ENCODE measurements at places on chromosomes 4 and X.

- no peak for DNase-seq
These were observed 38.6 kb downstream of the FHDC1 start for GRCh38 chr4:152974468-152975379.

DNA sequence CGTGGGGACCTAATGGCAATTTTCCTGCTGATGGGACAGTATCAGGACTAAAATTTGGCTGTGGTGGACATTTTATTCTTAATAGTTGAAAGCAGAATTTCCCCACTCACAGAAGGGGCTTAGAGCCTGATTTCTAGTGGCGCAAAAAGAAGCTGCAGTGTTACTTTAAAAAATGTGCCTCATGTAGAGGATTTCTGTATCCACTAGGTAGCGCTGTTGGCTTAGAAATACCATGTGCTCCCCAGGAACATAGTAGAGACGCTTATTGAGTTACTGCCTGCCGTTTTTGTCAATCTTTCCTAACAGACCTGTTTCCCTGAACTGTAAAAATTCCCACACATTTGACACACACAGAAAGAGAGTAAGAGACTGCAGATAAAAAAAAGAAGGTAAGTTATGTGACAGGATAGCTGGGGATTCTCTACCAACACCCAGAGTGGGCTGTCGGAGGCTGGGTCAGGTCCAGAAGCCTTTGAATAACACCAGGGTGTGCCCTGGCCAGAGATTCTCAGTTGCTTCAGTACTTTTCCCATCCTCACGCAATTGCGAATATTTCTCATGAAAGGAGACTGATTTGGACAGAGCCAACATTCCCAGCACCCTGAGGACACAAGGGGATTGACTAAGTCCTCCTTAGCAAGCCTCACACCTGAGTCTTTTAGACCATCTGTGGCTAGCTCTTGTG is 88.4 kb downstream of the ZXDA start:
- DNase-seq = no peak

DNA sequence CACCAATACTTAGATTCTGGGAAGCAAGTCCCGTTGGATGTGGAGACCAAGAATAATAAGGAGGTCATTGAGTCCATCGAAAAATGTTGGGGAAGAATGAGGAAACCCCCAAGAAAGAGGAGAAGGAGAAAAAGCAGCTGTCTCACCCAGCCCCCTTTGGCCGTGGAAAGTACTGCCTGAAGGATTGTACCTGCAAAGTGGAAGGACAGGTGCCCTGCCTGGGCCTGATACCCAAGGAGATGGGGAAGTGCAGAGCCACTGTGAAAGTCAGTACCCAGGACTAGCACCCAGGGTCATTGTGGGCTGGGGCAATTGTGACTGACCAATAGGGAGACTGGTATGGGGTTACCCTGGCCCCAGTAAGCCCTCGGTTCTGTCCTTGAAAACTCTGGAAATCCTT is 13.8 kb upstream of the CFAP299 start:
- DNase-seq = no peak

DNA sequence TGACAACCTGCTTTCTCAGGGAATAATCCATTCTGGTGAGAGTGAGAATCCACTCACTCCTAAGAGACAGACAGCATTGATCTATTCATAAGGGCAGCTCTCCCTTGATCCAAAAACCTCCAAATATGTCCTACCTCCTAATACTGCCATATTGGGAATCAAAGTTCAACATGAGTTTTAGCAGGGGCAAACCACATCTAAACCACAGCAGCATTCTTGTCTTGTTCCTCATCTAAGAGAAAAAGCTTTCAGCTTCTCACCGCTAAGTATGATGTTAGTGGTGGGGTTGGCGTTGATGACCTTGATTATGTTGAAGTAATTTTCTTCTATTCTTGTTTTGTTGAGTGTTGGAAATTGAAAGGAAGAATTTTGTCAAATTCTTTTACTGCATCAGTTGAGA is 69.6 kb downstream of the SERTM2 start:
- DNase-seq = no peak

- no peak for DNase-seq
These were observed 46.5 kb downstream of the ZFYVE28 start for GRCh38 chr4:2371765-2372487.

- DNase-seq = no peak
These were observed 91.0 kb downstream of the EDA2R start for GRCh38 chrX:66547847-66548369.

DNA sequence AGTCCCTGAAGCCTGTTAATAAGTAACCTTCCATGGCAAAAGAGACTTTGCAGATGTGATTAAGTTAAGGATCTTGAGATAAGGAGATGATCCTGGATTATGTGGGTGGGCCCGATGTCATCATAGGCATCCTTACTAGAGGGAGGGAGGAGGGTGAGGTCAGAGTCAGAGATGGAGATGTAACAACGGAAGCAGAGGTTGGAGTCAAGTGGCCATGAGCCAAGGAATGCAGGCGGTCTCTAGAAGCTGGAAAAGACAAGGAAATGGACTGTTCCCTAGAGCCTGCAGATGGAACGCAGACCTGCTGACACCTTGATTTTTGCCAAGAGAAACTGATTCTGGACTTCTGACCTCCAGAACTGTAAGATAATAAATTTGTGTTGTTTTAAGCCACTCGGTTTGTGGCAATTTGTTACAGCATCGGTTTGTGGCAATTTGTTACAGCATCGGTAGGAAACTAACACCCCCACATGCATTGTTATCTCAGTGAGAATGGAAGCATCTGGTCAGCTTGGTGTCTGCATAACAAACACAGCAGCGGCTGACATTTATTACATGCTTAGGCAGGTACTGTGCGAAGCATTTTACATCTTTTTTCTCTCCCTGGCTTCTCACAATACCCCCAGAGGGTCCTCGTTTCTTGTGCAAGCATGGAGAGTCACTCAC is 55.6 kb downstream of the CLDN34 start:
- no peak for DNase-seq

GRCh38 chr4:16814361-16814760 is 84.1 kb downstream of the LDB2 start:
- DNase-seq = no peak

GRCh38 chr4:11632483-11632882 is 203.8 kb upstream of the HS3ST1 start:
- no peak for DNase-seq

DNA sequence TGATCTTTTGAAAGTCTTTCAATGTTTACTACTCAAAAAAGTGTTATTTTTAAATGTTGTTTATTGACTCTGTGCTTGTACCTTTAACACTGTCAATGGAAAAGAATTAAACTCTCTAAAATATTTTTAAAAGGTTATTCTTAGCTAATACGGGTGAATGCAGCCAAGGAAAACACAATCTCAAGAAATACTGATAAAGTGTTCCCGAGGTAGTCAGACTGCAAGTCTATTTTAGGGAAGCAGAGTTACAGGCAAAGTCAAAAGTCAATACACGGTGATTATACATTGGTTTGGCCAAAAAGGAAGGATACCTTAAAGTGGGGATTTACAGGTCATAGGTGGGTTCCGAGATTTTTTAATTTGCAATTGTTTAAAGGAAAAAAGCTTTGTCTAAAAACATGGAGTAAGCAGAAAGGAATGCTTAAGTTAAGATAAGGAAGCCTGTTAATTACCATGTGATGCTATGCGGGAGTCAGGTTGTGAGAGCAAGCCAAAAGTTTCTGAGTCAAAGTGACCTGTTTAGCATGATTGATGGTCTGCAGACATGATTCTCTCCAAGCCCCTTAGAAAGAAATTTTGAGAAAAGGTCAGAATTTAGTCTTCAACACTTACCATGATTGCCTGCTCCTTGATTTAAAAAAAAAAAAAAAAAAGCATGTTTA is 288.4 kb downstream of the KLHL4 start:
- DNase-seq = no peak

- DNase-seq = no peak
These were observed 12.8 kb upstream of the GPR82 start for GRCh38 chrX:41711021-41711667.

DNA sequence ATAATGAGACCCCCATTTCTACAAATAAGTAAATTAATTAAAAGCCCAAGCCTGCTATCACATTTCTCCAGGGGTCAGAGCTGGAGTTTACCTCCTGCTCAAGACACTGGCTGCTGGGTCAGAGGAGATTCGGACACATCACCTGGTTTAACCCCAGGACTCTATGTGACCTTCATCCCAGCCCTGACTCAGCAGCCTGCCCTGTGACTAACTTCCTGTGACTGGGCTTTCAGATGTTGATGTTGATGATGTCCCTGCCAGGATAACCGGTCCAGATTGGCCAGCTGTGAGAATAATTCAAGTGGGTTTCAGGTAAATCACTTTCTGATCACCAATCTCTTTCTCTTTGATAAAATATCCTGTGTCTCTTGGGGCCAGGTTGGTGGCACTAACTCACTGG is 102.4 kb upstream of the MAML3 start:
- no peak for DNase-seq

GRCh38 chr4:38279650-38280322 is 319.6 kb downstream of the PTTG2 start:
- no peak for DNase-seq

DNA sequence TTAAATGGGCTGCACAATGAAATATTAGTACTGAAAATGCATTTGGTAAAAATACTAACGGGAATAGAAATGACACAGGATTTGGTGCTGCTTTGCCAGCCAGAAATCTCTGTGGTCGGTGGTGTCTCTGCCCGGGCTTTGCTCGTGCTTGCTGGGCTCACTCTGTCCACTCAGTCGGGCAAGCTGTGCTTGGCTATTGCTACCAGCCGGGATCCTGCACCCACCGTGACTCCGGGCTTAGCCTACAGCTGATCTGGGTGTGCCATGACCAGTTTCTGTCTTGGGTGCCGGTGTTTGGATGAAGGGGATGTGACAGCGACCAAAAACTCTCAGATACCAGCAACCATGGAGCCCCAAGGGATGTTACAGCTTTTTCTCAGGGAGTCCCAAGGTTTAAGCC is 487.7 kb downstream of the TECRL start:
- DNase-seq = no peak

DNA sequence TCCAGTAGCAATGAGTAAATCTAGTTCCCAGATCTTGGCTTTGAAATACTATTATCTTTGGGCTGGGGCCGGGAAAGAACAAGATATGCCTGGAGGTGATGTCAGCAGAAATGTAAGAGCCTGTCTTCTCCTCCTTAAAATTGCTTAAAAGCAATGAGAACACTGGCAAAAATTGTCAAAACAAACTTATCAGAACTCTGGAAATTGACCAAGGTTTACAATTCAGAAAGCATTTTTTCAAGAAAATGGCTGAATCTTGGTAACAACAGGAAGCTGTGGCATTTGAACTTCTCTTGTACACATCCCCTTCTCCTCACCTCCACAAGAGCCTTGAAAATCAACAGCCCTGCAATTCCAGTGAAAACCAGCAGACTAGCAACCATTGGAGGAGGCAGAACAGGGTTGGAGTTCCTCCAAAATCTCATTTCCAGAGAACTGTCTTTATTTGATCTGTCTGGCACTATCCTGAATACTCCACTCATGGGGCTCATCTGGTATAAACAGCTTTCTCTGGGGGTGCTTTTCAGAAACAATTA is 13.5 kb downstream of the TIMP1 start:
- no peak for DNase-seq

- DNase-seq = no peak
These were observed 77.1 kb downstream of the RBM46 start for GRCh38 chr4:154858166-154858565.

DNA sequence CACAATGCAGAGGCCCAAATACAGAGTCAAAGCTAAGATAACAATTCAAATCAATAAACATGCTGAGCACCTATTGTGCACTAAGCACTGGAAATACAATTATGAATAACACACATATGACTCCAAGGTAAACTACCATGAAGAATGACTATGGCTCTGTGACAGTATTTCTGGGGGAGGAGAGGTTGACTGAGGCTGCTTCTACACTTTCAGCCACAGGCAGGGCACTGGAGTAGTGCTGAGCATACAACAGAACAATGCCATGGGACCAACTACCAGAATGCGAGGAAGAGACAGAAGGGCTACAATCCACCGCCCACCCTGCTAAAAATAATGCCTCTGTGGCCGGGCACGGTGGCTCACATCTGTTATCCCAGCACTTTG is 13.7 kb downstream of the TEC start:
- DNase-seq = no peak

DNA sequence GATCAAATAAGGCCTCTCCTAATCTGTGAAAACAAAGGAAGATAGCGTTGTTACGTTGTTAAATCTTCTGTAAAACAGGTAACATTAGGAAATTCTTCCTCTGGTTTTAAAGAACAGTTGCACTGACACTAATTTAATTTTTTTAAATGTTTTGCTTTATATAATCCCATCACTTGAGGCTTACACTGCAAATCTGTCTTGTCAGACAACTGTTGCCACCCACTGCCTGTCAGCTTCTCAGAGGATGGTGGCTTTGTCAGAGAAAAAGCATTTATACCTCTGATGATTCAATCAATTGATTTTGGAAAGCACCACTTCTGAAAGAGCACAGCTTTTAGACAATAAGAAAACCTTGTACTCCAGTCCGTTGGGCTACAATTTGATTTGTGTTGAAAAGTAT is 799.1 kb downstream of the FSTL5 start:
- no peak for DNase-seq

GRCh38 chr4:15001248-15001868 is 923 bp upstream of the CPEB2 start:
- peak; percentile 17 for DNase-seq

DNA sequence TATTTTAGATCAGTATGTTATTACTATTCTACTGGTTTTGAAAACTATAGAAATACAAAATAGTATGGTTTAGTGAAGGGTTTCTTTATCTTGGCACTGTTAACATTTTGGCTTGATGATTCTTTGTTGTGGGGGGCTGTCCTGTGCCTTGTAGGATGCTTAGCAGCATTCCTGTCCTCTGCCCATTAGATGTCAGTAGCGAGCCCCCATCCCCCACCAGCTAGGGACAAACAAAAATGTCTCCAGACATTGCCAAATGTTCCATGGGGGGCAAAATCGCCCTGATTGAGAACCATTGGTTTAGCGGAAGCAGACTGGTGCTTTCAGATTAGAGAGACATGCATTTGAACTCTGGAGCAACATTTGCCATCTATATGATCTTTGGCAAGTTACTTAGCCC is 23.3 kb downstream of the SPARCL1 start:
- DNase-seq = no peak

GRCh38 chrX:105120463-105120862 is 100.0 kb downstream of the TEX13A start:
- DNase-seq = no peak

DNA sequence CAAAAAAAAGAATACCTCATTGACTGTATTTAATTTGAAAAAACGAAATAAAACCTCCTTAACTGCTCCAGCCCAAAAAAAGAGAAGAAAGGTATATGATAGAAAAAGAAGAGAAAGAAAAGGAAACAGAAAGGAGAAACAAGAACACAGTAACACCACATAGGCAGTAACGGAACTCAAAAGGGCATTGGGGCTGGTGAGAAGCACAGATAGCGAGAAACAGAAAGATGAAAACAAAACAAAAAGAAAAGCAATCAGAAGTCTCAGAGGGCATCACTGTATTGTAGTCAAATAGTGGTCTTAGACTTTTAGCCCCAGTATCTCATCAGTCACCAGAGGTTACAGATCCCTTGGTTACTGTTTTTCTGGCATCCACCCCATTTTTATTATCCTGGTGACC is 88.6 kb downstream of the NFKB1 start:
- DNase-seq = no peak

DNA sequence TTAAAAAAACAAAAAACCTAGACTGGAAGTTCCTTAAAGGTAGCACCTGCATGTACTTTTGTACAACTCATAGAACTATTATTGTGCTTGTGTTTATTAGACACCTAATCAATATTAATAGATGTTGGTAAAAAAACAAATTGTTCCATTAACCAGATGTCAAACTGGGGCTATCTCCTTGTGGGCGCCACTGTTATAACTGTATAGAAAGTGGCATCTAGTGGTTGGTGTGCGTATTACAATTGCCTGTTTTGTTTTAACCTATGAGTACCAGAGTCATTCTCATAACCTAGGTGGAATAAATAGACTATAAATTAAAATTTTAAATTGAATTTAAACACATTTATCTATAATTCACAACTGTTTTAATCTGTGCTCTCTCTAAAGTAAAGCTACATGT is 97.4 kb downstream of the COL4A5 start:
- DNase-seq = no peak

Data from stimulated activated CD4-positive, alpha-beta T cell treated with anti-CD3 and anti-CD28 coated beads, TNF-alpha, amount 100 ng/mL, for 4 hours (primary cell).